ENCODE measurements at places on chromosomes 4 and X.

DNA sequence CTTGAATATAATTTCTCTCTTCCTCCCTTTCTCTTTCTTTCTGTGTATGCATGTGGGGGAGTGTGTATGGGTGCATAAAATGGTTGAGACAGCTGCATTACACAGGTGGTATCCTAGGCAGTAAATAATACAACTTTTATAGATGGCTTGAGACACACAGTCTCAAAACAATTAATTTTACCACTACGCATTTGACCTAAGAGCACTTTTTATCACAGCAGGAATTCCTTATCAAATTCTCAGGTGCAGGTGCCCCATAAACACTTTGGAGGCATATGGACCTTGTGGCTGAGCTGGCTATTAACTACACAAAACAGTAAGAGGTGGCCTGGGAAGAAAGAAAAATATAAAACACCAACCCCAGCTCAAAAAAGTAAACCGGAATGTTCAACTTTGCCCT, 91.3 kb downstream of the RASGEF1B start:
- DNase-seq, result no peak

DNA sequence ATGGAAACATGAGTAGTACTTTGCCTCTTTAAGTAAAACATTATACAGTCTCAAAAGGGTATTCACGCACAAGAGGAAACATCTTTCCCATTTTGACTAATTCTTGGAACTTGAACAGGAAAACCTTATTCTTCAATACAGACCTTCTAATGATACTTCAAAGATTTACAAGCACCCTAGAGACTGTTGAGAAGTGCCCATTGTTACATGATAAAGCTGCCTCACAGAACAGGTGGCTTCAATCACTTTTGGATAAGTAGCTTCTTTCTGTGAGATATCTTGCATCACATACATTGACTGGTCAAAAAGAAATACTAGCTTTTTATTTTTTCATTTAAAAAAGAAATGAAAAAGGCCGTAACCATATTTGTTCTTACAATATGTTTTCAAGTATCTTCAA, 219.4 kb downstream of the EPHA5 start:
- no peak for DNase-seq

- no peak for DNase-seq
These were observed 3.1 kb downstream of the POLR2B start for GRCh38 chr4:56981795-56982201.

DNA sequence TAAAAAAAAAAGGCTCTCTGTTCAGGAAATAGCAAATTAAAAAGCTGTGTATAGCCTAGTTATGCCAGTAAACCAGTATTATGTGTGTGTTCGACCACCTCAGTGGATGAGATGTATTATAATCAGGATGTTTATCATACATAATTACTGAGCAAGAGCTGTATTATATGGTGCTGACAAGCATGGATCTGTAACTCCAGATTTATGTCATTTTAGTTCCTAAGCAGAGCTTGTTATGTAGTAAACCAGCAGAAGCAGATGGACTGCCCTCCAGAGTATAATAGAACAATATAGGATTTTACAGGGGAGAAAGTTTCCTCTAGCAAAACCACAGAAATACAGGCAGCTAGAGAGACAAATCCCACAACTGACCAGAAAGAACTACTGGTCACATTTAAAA, 627.4 kb upstream of the EPHA5 start:
- no peak for DNase-seq
